HuH-7.5 (cell line): ENCODE measurements at places on chromosomes 1 and 21.
A peak's percentile ranks its signal among the peaks of the same experiment; 100 is the strongest.

- DNase-seq = no peak
Measured at GRCh38 chr1:235105051-235106043, 23.3 kb downstream of the TOMM20 start.

DNA sequence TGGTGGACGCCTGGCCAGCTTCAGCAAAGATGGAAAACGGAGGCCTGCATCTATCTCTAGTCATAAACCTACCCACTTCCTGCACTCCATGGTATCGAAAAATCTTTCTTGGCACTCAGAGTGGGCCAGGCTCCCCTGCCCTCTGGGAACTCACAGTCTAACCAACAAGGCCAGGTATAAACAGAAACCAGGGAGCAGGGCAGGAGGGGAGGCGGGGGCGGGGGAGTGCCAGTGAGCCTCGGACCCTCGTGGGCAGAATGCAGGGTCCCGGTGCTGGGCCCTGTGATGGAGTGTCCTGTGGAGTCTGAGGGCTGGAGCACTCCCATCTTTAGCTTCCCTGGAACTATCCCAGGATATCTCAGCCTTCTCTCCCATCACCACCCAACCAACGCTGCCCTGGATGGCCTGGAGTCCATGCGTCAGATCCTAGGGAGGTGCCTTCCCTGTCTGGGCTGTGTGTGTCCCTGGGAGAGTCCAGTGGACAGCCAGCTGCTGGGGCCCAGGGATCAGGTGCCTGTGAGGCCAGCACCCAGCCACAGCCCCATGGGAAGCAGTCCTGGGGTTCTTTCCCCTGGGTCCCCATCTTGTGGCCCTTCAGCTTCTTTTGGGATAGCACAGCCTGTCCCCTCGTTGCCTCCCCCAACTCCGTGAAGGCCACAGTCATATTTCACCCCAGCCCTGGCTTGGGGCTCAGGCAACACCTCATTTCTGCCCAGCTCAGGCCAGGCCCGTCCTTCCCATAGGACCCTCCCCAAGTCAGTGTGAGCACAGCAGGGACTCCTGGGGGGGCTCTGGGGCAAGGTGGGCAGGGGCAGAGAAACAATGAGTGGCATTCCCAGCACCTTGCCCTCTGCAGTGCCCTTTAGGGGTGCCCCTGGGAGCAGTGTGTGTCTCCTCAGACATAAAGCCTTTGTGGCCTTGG is 1.1 kb upstream of the EPS8L3 start:
- DNase-seq = no peak

- no peak for DNase-seq
Measured at GRCh38 chr1:160657250-160657781, 10.5 kb upstream of the SLAMF1 start.

GRCh38 chr1:2232916-2233438 is 4.9 kb downstream of the SKI start:
- no peak for DNase-seq

GRCh38 chr1:234931404-234931973 is 197.1 kb downstream of the TOMM20 start:
- DNase-seq = no peak

DNA sequence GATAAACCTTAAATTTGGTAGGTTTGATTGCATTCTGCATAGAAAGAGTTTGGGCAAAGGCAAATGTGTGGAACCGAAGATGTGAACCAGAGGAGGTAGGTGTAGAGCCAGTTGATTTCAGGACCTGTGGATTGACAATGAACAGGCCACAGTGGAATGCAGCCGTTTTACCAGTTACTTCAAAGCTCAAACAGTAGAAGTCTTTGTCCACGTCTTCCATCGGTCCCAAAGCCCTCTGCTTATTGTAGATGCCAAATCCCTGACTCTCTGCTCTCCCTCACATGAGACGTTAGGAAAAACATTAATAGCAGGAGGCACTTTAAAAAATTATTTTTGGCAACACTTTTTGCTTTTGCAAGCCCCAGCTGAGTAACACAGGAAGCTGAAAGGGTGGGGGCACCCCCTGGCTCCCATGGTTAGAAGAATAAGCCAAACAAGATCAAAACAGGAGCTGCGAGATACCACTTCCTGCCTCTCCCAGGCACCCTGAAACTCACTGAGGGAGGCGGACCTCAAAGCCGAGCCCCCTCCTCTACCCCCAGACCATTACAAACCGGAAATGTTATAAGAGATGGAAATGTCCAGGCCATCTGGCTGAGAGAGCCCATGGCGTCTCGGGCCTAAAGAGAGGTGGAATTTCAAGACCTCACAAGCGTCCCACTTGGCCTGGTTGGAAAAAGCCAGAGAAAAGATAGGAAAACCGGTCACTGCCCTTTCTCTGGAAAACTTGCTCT is 13.5 kb downstream of the TRAF3IP3 start:
- DNase-seq = no peak

DNA sequence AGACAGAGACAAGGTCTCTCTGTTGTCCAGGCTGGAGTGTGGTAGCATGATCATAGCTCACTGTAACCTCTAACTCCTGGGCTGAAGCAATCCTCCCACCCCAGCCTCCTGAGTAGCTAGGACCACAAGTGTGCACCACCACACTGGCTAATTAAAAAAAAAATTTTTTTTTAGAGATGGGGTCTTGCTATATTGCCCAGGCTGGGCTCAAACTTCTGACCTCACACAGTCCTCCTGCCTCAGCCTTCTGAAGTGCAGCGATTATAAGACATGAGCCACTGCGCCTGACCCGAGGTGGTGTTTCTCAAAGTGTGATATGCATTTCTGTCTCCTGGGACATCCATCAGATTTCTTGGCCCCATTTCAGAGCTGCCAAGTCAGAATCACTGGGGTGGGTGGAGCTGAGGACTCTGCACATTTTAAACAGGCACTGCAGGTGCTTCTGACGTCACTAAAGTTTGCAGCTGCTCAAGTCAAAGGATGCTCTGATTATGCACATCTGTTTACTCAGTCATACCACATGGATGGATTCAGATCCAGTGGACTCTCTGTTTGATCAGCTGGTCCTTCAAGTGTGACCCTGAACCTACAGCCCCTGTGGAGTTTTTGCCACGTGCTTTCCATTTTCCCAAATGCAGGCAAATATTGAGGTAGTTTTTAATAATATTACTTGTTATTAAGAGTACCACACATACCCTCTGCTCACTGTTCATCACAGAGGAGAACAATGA is 21.4 kb downstream of the TGFB2 start:
- no peak for DNase-seq

- no peak for DNase-seq
Measured at GRCh38 chr1:185406691-185407009, 89.6 kb upstream of the IVNS1ABP start.

- no peak for DNase-seq
Measured at GRCh38 chr1:186682736-186683135, 2.5 kb upstream of the PTGS2 start.

DNA sequence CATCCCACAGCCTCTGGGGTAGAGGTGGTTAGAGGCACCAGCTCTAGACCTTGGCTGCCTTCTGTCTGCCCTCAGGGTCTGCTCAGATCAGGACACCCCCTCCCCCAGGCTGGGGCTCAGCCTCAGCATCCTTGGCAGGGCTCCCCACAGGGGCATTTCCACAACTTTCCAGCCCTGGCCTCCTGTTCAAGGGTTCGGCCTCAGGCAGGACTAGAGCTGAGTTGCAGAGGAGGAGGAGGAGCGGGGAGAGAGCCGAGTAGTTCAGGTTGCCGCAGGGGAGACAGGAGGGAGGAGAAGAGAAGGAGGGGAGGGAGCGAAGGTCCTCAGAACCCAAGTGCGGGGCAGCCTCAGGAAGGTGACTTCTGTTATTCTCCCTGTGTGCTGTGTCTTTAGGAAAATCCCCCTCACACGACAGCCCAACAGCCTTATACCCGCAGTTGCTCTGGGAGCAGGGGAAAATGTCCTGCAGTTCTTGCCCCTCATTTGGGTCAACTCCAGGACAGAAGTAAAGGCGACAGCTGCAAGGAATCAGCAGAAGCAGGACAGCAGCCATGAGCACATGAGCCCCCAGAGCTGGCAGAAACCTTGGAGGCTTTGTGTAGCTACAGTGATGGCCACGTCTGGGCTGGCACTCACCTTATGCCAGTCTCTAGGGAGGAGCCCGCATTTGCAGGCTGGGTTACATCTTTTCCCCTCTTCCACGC is 46.5 kb upstream of the TENT5B start:
- no peak for DNase-seq

DNA sequence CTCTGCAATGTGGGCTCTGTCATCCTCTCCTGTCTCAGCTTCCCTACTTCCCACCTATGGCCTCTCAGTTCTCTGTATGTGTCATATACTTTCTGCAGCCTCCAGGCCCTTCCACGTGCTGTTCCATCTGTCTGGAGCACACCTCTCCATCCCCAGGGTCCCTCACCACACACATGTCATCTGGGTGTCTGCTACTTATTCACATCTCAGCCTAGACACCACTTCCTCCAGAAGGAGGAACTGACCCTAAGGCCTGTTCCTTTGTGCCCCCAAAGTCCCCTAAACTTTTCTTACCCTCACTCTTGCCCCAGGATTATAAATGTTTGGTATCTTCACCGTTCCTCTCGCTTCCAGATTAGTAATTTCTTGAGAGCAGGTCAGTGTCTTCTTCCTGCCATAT is 10.1 kb downstream of the LACTBL1 start:
- DNase-seq = no peak

DNA sequence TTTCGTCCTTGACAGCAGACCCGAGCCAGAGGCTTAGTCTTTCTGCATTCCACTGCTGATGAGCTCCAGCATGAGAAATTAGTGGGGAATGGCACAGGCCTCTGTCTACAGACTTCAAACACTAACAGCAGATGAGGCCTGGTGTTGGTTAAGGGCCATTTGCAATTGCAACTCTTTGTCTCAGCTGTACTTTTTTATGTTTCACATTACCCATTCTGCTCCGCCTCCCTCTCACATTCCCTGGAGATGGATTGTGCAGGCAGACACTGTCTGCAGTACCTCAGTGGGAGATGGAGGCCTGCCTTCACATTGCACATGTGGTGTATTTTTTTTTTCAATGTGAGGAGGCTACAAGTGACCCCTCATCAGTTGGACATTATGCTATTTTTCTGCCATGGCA is 370.2 kb downstream of the DUSP10 start:
- no peak for DNase-seq

DNA sequence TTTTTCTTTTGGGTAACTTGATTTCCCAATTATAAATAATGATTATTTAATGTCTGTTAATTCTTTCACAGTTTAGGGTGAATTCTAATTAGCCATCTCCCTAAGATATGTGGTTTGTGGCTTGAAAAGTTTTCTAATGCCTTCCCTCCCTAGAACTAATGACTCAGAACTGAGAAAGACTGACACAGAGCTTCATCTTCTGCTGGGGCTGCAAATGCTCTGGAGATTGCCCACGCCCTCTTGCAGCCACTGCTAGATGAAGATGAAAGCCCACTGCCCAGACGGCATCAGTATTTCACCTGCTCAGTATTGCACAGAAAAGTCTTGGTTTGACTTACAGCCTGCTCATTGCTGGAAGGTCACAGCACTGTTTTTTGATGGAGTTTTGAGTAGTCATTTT is 101.5 kb downstream of the ST6GALNAC3 start:
- no peak for DNase-seq

DNA sequence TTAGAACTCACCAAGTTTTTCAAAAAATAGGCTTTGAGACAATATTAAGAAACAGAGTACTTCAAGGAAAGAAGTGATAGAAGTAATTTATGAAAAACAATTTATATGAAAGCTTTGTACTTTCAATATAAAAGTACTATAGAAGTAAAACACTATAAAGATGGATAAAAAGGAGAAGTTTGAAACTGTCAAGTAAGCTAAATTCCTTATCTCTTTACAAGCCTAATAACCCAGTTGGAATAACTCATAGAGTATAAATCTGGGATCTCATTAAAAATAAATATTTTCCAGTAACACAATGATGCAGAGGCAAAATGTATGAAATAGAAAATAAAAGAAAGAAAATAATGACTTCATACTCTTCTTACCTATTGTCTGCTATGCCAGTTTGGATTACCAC is 232.5 kb downstream of the PDE4B start:
- DNase-seq = no peak

DNA sequence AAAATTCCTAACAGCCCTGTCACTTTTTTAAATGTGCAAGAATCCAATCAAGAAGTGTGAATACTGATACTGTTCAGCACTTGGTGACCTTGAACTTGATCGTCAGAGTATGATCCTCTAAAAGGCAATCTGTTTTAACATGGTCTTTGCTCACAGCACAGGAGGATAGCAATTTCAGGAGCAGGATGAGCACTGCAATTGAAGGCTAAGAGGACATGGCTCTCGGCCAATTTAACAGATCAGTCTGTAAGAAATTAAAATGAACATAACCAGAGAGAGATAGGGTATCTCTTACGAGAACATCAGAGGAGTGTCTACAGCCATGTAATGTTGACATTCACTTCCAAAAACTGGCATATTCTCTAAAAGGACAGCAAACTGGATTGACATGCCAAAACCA is 243.1 kb downstream of the LTN1 start:
- no peak for DNase-seq

DNA sequence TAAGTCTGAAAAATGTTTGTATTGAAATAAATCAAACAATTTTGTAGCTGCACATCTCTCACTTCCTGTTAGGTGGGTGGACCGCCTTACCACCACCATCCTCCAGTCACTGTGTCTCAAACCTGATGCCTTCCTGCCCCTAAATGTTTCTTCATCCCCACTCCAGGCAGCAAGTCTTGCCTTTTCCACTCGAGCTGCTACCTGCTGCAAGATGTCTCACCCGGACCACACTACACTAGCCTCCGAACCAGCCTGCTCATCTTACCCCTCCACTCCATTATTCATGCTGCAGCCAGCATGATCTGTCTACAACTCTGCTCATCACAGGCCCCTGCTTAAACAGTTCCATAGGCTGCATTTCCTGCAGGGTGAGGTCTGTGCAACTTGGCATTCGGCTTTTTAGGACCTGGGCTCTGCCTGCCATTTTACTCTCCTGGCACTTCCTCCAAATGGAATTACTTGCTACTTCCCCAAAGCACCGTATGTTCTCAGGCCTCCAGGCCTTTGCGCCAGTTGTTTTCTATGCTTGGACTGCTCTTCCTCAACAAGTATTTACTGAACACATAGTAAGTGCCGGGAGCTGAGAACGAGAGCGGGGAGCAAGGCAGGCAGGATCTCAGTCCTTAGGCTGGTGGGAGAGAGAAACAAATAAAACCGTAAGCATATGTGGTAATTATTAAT is 5.2 kb upstream of the SF3A3 start:
- DNase-seq = no peak

- DNase-seq = no peak
Measured at GRCh38 chr1:221822591-221822990, 80.7 kb upstream of the DUSP10 start.

GRCh38 chr21:46161633-46162592 is 6.5 kb upstream of the FTCD start:
- DNase-seq = no peak

- DNase-seq = no peak
Measured at GRCh38 chr1:16230744-16231143, 6.2 kb downstream of the CPLANE2 start.

GRCh38 chr21:45766501-45766900 is 123.0 kb downstream of the PCBP3 start:
- no peak for DNase-seq

- DNase-seq = peak; percentile 93
Measured at GRCh38 chr1:3410142-3410925, 44.1 kb upstream of the ARHGEF16 start.

GRCh38 chr1:22031214-22031962 is 21.1 kb upstream of the CDC42 start:
- DNase-seq = no peak
